T-helper 1 cell (primary cell): ENCODE measurements at places on chromosomes 6 and 20.

DNA sequence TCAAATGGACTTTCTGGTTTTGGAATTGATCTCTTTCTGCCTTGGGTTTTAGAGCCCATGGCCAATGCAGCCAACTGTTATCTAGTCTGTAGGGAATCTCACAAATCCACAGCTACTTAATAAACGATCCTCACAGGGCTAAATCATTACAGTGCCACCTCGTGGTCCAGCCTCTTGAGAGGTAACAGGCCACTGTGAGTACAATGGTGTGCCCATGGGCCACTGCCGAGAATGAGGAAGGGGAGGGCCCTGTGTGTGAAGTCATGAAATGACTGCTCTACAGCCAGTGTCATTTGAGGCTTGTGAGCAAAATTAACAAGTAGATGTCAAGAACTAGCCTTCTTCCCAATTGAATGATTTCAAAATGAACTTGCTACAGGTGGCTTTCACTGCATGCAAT lies 54.3 kb upstream of the GMPR start:
- DNase-seq: no peak

DNA sequence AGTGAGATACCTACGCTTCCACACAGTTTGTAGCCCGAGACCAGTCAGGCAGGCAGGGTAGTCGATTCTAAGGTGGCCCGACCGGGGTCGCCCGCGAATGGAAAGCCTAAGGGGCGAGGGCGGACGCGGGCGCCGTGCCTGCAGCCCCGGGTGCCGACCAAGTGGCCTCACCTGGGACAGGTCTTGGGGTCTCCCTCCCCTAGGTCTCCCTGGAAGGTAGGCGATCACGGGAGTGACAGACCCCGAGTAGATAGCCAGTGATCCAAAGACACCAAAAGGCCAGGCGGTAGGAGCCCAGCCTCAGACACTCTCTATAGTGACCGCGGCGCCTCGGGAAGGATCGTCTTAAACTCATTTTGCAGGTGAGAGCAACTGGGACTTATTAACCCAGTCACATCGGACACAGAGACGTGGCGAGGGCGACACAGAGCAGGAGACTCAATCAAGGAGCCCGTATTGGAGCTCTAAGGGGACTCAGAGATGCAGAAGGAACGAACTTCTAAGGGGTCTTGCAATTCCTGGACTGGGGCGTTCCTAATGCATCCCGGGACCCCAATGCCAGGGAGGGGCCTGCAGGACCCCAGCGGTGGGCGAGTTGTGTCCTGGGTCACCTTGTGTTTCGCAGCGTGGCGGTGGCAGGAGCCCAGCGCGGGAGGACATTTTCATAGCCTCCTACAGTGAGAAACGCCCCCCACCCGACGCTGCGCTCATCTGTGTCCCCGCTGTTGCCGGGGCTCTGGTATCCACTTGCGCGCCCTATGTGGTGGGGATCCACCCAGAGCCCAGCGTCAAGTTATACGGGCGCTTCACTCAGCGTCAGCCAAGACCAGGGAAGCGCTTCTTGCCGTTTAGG lies 2.1 kb upstream of the VSX1 start:
- no peak for DNase-seq

- DNase-seq: no peak
Measured at GRCh38 chr20:63747622-63748069, 8.1 kb downstream of the SLC2A4RG start.

GRCh38 chr6:167566711-167567141 lies 241.8 kb downstream of the TTLL2 start:
- no peak for DNase-seq

- no peak for DNase-seq
Measured at GRCh38 chr6:106508277-106508676, 121.0 kb downstream of the RTN4IP1 start.

DNA sequence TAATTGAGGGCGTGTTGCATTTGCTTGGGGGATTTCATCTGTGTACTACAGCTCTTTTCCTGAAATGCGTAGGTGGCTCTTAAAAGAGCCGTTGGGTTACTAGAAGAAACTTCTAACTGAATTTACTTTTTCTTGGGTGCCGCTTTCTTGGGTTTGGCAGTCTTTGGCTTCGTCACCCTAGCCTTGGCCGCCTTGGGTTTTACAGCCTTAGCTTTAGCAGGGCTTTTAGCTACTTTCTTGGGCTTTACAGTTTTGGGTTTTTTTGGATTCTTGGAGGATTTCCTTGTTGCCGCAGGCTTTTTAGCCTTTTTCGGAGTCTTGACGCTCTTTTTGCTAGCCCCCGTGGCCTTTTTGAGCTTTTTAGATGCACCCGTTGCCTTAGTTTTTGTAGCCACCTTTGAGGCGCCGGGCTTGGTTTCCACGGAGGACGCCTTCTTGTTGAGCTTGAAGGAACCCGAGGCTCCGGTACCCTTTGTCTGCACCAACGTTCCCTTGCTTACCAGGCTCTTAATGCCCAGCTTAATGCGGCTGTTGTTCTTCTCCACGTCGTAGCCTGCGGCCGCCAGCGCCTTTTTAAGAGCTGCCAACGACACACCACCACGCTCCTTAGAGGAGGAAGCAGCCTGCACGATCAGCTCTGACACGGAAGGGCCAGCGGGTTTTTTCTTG lies 54.5 kb downstream of the TRIM38 start:
- DNase-seq: no peak

DNA sequence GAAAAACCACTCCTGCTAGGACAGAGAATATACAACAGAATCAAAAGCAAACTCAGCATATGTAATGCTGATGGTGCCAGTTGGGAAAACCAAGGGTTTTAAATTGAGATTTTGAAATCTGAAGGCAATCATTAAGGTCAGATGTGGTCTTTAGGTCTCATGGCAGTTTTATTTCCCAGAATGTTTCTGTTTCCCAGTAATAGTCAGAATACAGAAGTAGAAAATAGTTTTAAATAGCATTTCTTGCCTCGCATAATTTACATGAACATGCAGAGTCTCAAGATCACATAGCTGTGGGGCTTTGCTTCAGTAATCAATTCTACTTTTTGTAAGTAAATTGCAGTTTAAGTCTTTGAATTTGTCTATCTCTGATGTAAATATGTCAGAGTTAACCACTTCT lies 58.1 kb downstream of the RNF144B start:
- DNase-seq: no peak

DNA sequence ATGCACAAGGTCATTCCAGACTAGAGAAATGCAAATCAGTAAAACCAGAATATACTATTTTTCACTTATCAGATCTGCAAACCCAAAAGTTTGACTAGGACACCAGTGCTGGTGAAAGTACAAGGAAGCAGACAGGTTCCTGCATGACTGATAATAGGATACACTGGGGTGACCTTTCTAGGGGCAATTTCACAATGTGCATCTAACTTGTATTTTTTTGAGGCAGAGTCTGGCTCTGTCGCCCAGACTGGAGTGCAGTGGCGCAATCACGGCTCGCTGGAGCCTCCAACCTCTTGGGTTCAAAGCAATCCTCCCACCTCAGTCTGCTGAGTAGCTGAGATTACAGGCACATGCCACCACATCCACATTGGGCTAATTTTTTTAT lies 11.4 kb downstream of the COMMD7 start:
- peak; percentile 10 for DNase-seq

- DNase-seq: no peak
Measured at GRCh38 chr6:155444952-155445903, 10.4 kb downstream of the NOX3 start.

- no peak for DNase-seq
Measured at GRCh38 chr6:118644007-118644406, 7.4 kb downstream of the CEP85L start.

DNA sequence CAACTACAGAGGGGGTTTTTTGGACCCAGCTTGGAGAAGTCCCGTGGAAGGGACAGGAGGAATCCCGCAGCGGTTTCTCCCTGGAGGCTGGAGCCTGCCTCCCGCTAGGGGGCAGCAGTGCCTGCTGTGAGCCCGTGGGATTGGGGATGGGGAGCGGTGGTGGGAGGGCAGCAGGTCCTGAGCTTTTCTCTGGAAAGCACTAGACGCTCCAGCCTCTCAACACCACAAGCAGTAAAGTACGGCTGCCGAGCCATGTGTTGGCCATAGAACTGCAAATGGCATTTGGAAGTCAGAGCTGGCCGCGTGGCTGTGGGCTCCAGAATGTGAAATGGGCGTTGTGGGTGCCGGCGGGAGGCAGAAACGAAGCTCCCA lies 47.8 kb downstream of the GMPR start:
- no peak for DNase-seq

GRCh38 chr6:140601021-140601808 lies 1226.8 kb upstream of the CITED2 start:
- no peak for DNase-seq

DNA sequence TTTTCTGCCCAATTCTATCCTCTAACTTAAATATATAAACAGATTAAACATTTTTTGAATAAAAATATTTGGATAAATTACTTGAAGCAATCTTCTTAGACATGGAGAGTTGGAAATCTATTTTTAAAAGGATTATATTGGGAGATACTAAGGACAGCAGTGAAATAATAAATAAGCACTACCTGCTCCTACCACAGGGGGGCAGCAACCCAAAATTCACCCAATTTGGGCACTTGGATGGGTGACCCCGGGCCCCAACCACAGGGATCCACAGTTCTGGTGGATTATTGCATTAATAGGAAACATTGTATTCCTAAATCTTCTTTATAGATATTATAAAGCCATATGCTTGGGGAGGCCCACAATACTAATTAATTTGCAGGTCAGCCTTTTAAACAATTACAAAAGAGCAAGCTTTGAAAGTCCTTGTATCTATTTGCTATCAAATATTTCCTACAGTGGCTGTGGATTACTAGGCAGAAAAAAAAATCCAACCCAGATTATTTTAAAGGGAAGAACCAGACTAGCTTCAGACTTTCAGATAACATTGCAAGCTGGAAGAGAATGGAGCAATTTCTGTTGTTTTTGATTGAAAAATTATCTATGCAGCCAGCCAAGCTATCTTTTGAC lies 66.4 kb upstream of the PDE10A start:
- no peak for DNase-seq

DNA sequence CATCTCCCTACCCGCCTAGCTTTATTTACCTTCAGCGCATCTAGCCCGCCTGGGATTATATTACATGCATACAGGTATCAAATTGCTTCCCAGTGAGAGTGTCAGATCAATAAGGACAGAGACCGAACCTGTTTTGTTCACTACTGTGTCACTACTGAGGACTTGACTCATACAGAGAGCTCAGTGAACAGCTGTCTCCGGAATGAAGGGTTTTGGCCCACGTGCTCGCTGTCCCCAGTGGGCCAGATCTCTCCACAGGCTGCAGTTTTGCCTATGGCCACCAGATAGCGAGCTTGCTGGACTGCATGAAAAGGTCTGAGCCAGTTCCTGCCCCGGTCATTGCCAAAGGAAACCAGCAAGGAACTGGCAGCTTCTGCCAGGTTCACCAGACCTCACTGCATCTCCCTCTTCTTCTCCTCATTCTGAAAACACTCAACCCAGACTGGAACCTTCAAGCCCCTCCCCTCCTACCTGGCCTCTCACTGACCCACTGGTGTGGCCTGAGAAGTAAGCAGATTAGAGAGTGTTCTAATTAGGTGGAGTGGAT lies 150.8 kb downstream of the ZMYND8 start:
- no peak for DNase-seq

- no peak for DNase-seq
Measured at GRCh38 chr6:22363714-22364239, 66.9 kb upstream of the PRL start.

- DNase-seq: no peak
Measured at GRCh38 chr20:32558526-32558925, 26.6 kb downstream of the NOL4L start.

DNA sequence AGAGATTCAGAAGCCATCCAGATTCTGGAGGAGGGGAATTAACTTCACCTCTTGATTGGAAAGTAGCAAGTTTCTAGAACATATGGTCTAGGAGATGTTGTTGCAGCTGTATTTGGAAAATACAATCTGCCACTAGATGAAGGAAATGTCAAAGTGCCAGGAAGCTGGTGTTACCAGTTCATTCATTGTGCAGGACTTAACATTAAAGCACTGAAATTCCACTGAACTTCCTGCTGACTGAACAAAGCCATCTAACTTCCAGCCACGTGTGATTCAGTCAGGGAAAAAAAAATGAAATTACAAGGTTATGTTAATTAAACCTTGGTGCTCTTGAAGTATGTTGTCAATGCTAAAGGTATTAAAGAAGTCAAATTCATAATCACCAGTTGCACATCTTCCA lies 321.5 kb upstream of the SASH1 start:
- no peak for DNase-seq

GRCh38 chr20:32796981-32797451 lies 22.7 kb upstream of the MAPRE1 start:
- DNase-seq: no peak

DNA sequence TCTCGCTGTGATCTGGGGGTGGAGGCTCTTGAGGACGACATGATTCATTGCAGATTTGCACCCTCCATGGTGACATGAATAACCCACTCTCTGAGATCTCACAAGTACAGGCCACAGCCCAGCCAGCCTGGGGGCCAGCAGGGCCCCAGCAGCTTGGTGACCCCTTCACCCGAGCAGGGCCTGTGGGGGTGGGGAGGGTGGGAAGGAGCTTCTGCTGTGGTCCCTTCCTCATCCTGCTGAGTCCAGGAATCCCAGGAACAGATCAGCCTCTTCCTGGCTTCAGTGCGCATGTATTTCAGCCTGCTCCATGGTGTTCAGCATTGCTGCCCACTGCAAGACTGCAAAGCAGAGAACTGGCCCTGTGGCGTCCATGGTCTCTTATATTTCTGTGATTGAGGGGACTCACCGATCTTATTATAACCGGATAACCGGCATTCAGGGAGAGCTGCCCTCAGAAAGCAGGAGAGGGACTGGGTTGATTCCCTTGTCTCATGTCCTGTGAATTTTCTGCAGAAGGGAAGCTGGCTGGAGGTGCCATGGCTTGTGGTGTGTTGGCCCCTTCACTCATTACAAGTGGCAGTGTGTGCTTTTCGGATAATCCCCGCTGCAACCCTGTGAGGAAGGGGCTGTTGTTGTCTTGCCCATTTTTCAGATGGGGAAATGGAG lies 118.8 kb upstream of the FRMD1 start:
- no peak for DNase-seq

GRCh38 chr6:143783077-143783476 lies 60.1 kb upstream of the LTV1 start:
- DNase-seq: no peak

DNA sequence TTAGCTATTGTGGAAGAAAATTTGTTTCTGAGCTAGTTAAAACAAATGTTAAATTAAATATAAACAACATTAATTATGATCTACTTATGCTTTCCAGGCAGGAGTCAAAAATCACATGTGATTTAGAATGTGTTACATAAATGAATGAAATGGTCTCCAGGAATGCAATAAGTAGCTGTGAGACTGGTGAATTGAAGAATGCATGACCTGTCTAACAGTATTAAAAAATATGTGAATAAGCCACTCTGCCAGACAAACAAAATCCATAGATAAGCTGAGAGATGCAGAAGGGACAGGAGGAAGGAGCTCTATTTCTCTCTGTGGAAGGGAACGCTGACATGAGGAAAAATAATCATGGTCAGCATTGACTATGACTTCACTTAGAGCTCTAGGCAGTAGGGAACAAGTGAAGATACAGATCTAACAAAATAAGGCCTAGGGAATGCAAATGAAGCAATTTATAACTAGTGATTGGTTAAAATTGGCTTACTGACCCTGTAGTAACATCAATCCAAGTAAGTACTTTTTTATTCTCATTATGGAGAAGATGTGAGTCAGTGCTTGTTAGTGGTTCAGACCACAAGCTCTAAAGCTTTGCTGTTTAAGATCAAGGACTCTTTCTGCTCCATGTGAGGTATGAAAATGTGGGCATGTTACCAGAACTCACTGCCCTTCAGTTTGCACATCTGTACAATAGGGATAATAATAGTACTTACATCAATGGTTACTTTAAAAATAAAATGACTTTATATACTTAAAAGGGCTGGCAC lies 432.6 kb downstream of the MMUT start:
- DNase-seq: no peak
